ENCODE measurements at places on chromosomes 7 and 10. TPM values are rescaled to one million over a fixed set of nuclear protein-coding genes. Genes with fewer than 3 reads are reported as not detected.

- no peak overlapping the region for H3K4me3 ChIP-seq
- no peaks in the 10 kb centered on the region for H3K36me3 ChIP-seq
- H3K4me1 ChIP-seq, result no peaks in the 10 kb centered on the region
- no peaks in the 10 kb centered on the region for H3K27me3 ChIP-seq
- no peak for DNase-seq
- H3K27ac ChIP-seq, result no peak overlapping the region
These were observed 167.9 kb upstream of the PRSS1 start for GRCh38 chr7:142581341-142581740.

The GPR15LG gene
- polyA plus RNA-seq, result not detected

The PKD1L1 gene
- polyA plus RNA-seq, result 0.32 TPM

The TMEM184A gene
- 6.8 TPM for polyA plus RNA-seq

The FAM131B gene
- 0.19 TPM for polyA plus RNA-seq

DNA sequence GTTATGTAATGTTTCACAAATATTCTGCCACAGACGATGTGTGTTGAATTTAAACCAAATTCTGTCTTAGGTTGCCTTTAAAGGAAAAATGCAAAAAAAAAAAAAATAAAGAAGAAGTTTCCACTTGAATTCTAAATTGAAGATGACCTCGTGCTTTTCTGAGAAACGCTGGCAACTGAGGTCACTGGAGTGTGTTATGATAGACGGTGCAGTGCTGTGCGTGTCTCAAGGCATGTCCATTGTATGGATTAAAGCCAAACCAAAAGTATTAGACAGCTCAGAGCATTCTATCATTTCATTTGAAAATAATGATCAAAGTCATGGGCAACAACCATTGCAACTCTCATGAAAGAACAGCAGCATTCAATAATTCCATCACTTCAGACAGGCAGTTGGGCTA lies 483.9 kb downstream of the GRM8 start:
- H3K4me3 ChIP-seq, result no peak overlapping the region
- no peaks in the 10 kb centered on the region for H3K27me3 ChIP-seq
- DNase-seq, result no peak
- no peaks in the 10 kb centered on the region for H3K4me1 ChIP-seq

- no peaks in the 10 kb centered on the region for H3K27me3 ChIP-seq
- H3K27ac ChIP-seq, result no peak overlapping the region
- H3K4me3 ChIP-seq, result no peak overlapping the region
- peaks cover 4% of the 10 kb centered on the region for H3K4me1 ChIP-seq
- no peaks in the 10 kb centered on the region for H3K36me3 ChIP-seq
These were observed 103.9 kb downstream of the RAPGEF5 start for GRCh38 chr7:22252936-22253536.

DNA sequence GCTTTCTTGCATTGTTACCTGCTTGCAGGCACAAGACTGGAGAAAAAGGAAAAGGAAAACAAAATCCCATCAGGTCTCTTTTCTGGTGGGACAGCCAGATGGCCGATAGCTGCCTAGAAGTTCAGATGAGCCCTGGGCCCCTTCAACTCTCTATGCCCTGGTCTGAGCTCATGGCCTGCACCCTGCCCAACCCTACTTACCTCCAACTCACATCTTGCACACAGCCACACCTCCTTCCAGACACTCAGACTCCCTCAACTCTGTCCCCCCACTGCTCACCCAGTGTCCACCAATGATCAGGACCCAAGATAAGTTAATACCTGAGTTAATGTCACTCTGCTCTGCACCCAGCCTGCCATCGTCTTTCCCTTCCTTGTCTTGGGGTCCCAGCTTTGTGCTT lies 10.9 kb downstream of the RBP3 start:
- peak; percentile 3 for DNase-seq
- H3K36me3 ChIP-seq, result no peaks in the 10 kb centered on the region
- H3K27ac ChIP-seq, result no peak overlapping the region
- no peak overlapping the region for H3K4me3 ChIP-seq
- H3K27me3 ChIP-seq, result no peaks in the 10 kb centered on the region

DNA sequence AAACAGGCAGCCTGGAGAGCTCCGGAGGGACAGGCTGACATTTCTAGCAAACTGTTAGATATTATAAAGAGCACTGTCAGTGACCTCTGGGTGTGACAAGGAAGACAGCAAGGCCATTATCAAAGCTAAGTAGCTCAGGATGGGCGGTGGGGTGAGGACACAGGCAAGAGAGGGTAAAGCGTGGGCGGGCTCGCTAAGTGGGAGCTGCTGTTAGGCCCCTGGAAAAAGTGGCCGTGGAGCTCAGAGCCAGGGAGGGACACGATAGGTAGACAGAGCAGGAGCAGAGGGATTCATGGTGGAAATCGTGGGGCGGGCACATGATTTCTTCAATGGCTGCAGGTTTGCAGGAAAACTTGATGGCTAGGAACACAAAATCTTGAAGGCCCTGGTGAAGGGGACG lies 51.4 kb upstream of the NPS start:
- H3K4me1 ChIP-seq, result no peaks in the 10 kb centered on the region
- no peak for DNase-seq

The GRM3 gene
- polyA plus RNA-seq, result not detected

DNA sequence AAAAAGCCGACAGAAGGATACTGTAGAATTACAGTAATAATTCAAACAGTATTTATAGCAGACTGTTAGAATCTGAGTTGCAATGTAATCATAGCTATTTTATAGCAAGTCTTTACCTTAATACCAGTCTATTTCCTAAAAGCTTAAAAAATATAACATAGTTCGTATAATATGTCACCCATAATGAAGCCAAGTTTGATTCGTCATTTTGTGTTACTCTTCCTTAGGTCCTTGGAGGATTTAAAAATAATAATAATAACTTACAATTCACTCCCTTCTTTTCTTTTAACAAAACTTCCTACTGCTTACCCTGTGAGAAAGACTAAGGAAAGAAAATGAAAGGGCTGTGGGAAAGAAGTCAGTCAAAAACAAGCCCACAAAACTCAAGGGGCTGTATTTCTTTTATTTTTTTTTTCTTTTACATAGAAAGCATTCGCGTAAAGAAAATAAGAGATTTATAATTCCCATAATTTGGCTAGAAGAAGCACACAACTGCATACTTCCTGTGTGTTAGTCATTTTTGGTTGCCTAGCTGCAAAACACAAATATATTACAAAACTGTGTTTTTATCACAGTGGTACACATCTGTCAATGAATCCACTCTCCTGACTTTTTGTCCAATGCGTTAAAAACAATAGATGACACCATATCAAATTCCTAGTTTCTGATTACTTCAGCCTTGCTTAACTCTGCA lies 187.2 kb upstream of the CELF2 start:
- H3K27ac ChIP-seq, result no peak overlapping the region
- DNase-seq, result no peak
- H3K36me3 ChIP-seq, result no peaks in the 10 kb centered on the region
- no peak overlapping the region for H3K4me3 ChIP-seq
- no peaks in the 10 kb centered on the region for H3K27me3 ChIP-seq

The GNAT3 gene
- not detected for polyA plus RNA-seq

The OPN1SW gene
- polyA plus RNA-seq, result not detected

DNA sequence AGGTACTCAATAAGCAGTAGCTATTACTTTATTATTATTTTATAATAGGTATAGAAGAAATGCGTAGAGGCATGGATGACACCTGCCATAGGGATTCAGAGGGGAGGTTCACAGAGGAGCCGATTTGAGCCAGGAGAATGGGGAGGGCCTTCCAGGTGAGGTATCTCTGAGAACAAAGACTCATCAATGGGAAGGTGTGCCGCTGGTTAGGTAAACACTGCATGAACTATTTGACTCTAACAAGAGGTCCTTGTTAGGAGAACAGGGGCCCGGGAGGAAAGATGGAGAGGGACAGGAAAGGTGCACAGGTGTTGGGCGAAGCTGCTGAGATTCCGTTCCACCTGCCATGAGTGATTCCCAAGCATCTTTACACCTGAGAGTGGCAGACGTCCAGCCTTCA lies 41.8 kb upstream of the TMEM273 start:
- DNase-seq, result no peak
- no peak overlapping the region for H3K27ac ChIP-seq
- no peaks in the 10 kb centered on the region for H3K4me1 ChIP-seq
- no peaks in the 10 kb centered on the region for H3K27me3 ChIP-seq
- no peak overlapping the region for H3K4me3 ChIP-seq
- H3K36me3 ChIP-seq, result no peaks in the 10 kb centered on the region

GRCh38 chr10:117699436-117700075 lies 157.0 kb downstream of the EMX2 start:
- no peaks in the 10 kb centered on the region for H3K4me1 ChIP-seq
- H3K27ac ChIP-seq, result no peak overlapping the region
- no peak overlapping the region for H3K4me3 ChIP-seq
- no peaks in the 10 kb centered on the region for H3K27me3 ChIP-seq
- no peak for DNase-seq

GRCh38 chr10:62831346-62831745 lies 15.2 kb upstream of the EGR2 start:
- no peaks in the 10 kb centered on the region for H3K36me3 ChIP-seq
- no peak overlapping the region for H3K4me3 ChIP-seq
- no peaks in the 10 kb centered on the region for H3K27me3 ChIP-seq
- no peaks in the 10 kb centered on the region for H3K4me1 ChIP-seq
- no peak overlapping the region for H3K27ac ChIP-seq

DNA sequence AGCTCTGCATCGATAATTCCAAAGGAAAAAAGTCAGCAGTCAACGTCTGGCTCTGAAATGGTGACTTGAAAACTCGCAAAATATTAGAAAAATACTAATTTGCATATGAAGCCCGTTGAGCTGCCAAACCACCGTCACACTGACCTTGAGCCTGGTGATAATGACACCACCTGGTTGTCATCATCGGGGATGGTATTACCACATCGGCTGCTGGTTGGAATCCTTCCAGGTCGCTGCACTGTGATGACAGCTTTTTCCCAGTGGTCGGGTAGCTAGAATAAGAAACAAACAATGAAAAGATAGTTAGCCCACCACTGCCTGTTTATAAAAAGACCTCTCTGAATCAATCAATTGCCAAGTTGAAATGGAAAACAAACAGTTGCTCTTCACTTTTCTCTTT lies 41.6 kb downstream of the LAMB1 start:
- DNase-seq, result no peak
- H3K4me3 ChIP-seq, result no peak overlapping the region
- no peaks in the 10 kb centered on the region for H3K4me1 ChIP-seq
- no peak overlapping the region for H3K27ac ChIP-seq

DNA sequence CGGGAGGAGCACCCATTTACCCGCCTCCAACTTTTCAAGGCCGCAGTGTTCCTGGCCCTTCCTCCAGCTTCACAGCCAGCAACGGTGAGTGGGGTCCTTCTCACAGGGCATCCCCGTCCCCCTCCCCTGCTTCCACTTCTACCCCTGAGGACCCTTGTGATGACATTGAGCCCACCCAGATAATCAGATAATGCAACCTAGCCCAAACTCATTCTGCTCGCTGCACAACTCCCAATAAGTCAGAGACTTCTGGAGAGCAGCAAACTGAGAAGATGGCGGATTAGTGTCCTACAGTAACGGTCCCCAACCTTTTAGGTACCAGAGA lies 74.5 kb downstream of the OAT start:
- no peaks in the 10 kb centered on the region for H3K4me1 ChIP-seq
- H3K27ac ChIP-seq, result no peak overlapping the region
- no peak overlapping the region for H3K4me3 ChIP-seq

- no peaks in the 10 kb centered on the region for H3K27me3 ChIP-seq
- no peaks in the 10 kb centered on the region for H3K36me3 ChIP-seq
- no peak overlapping the region for H3K27ac ChIP-seq
- H3K4me1 ChIP-seq, result no peaks in the 10 kb centered on the region
These were observed 300.8 kb downstream of the SDHAF3 start for GRCh38 chr7:97418312-97418711.

DNA sequence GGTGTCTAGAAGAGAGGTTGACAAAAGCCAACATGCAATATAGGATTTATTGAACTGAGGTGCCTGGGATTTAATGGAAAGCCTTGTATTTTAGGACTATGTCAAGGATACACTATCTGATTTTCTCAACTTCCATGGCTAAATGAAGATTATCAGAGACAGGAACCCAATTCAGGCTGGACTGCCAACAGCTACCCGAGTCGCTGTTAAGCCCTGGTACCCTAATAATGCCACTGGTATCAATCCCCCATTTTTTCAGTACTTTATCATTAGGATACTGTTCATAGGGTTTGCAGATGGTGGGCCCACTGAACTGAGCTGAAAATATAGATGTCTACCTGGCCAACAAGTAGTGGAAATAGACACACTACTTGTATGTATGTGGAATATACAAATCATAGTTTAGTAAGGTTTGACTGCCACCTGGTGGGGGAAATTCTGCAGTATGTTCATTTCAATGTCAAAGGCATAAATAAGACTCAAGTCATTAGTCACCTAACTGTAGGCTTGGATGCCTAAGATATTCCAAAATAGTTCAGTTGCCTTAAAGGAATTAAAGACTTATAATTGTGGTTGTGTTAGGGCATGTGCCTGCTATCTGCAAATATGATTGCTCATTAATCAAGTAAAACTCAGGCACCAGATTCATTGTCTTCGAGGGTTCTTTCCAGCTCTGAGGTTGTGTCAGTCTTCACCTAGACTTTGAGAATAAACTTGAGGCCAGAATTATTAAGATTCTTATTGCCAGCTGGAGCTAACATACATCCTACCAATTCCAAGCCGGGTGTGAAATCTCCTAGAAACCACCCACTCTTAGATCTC lies 34.1 kb upstream of the NOBOX start:
- no peaks in the 10 kb centered on the region for H3K4me1 ChIP-seq
- no peak overlapping the region for H3K27ac ChIP-seq
- peak; percentile 87 for DNase-seq
- H3K27me3 ChIP-seq, result no peaks in the 10 kb centered on the region
- H3K4me3 ChIP-seq, result no peak overlapping the region

DNA sequence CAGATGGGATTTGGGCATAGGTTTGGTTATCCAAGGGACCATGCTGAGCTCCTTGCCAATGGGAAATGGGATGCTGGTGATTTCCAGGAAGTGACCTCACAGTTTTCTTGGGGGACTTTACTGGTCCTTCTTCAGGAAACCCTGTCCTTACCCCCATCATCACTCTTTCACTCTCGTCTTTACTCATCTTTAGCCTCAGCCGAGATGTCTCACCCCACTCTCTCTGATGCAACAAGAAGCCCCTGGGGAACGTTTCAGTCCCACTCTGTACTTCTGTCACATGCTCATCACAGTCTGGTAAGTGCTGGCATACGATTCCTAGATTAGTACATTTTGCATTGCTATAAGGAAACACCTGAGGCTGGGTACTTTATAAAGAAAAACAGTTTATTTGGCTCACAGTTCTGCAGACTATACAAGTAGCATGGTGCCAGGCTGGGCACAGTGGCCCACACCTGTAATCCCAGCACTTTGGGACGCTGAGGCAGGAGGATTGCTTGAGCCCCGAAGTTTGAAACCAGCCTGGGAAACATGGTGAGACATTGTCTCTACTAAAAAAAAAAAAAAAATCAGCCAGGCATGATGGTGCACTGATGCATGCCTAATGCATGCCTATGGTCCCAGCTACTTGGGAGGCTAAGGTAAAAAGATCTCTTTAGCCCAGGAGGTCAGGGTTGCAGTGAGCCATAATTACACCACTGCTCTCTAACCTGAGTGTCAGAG lies 63.5 kb upstream of the VKORC1L1 start:
- no peaks in the 10 kb centered on the region for H3K27me3 ChIP-seq
- H3K4me1 ChIP-seq, result no peaks in the 10 kb centered on the region
- H3K27ac ChIP-seq, result no peak overlapping the region
- DNase-seq, result peak; percentile 19
- H3K4me3 ChIP-seq, result no peak overlapping the region

- H3K27ac ChIP-seq, result no peak overlapping the region
- H3K4me3 ChIP-seq, result no peak overlapping the region
- H3K4me1 ChIP-seq, result no peaks in the 10 kb centered on the region
- no peak for DNase-seq
These were observed 11.2 kb downstream of the BMPER start for GRCh38 chr7:33916357-33917081.

The ERVW-1 gene
- not detected for polyA plus RNA-seq

GRCh38 chr10:14773551-14774213 lies 1.0 kb downstream of the FAM107B start:
- H3K27me3 ChIP-seq, result no peaks in the 10 kb centered on the region
- H3K4me3 ChIP-seq, result no peak overlapping the region
- H3K4me1 ChIP-seq, result no peaks in the 10 kb centered on the region
- no peak for DNase-seq
